Upper lobe of right lung (tissue), 1 donor: ENCODE measurements at places on chromosomes 11 and 22. TPM values are rescaled to one million over a fixed set of nuclear protein-coding genes. Genes with fewer than 3 reads are reported as not detected.

Gene ROM1
- total RNA-seq: 5.2 TPM

Gene OR5A1
- not detected for total RNA-seq

Gene UBTFL1
- total RNA-seq: not detected

Gene NCF4
- total RNA-seq: 37.0 TPM

Gene TSSC4
- total RNA-seq: 40.6 TPM

Gene SEC14L6
- 17.2 TPM for total RNA-seq

Gene HPS4
- total RNA-seq: 31.0 TPM

Gene FAT3
- 6.9 TPM for total RNA-seq

Gene OR2AT4
- total RNA-seq: not detected

Gene GPR83
- total RNA-seq: 0.12 TPM

Gene SHISAL1
- total RNA-seq: 1.0 TPM

Gene TMPRSS6
- total RNA-seq: 2.1 TPM

DNA sequence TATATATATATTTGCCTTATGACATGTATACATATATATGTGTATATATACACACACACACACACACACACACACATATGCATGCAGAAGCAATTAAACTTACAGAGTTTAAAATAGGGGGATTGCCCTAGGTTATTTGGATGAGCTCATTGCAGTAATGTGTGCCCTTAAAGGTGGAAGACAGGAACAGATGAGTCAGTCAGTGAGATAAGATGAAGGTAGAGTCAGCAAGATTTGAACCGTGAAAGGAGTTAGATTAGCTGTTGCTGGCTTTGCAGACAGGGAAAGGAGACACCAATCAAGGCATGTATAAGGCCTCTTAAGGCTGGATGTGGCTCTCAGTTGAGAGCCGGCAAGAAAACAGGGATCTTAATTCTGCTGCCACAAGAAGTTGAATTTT lies 902.4 kb upstream of the RAG2 start:
- no peaks in the 10 kb centered on the region for H3K4me1 ChIP-seq
- no peaks in the 10 kb centered on the region for H3K27me3 ChIP-seq
- DNase-seq: no peak
- H3K36me3 ChIP-seq: no peaks in the 10 kb centered on the region

DNA sequence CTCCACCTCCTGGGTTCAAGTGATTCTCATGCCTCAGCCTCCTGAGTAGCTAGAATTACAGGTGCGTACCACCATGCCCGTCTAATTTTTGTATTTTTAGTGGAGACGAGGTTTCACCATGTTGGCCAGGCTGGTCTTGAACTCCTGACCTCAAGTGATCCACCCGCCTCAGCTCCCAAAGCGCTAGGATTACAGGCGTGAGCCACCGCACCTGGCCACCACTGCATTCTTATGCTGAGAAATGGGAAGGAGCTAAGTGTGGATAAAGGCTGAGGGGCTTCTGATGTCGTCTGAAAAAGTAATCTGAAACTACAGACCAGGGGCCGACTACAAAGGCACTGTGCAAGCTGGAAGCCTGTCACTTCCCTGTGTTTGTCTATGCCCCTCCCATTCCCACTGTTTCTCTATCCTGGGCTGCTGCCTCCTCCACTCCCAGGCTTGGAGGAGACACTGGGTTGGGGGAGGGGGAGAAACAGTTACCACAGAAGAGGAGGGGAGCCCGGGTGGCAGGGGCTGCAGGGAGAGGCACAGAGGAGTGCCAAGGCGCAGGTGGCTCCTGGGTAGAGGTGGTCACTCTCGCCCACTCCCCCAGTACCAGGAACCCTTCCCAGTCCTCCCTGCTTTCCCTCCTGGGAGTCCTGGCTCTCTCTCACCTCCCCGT lies 2.9 kb upstream of the MTA2 start:
- H3K27ac ChIP-seq: no peak overlapping the region
- no peak for DNase-seq
- H3K4me1 ChIP-seq: peaks cover 13% of the 10 kb centered on the region
- no peak overlapping the region for H3K4me3 ChIP-seq

DNA sequence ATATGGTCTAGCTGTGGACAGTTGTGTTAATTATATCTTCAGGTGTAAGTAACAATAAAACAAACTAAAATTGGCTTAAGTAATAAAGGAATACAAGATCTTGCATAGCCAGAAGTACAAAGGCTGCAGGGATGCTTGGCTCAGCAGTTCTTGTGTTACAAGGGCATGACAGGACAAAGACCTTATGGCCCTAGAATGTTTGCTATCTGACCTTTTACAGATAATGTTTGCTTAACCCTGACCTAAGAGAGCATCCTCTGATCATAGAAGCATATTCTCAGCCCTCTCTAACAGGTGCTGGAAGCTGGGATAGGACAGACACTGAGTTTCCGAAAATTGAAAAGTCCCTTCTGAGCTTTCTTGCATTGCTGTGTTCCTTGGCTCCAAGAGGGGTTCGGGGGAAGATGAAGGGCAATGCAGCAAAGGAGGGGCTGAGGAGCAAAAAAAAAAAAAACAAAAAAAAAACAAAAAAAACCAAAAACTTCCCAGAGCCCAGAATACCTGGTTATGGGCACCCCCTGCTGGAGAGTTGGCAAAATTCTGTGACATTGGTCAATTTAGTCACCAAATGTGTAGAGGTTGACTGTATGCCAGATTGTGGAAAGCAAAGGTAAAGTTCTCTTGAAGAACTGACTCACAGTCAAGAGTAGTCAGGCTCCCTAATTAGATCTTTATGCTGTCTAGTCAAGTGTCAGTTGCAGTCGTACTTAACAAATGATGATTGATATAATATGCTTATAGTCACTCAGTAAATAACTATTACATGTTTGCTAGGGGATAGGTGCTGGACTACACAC lies 10.4 kb upstream of the HIKESHI start:
- DNase-seq: no peak
- H3K27me3 ChIP-seq: no peaks in the 10 kb centered on the region
- no peak overlapping the region for H3K27ac ChIP-seq
- H3K4me1 ChIP-seq: no peaks in the 10 kb centered on the region
- no peaks in the 10 kb centered on the region for H3K36me3 ChIP-seq
- H3K4me3 ChIP-seq: no peak overlapping the region

DNA sequence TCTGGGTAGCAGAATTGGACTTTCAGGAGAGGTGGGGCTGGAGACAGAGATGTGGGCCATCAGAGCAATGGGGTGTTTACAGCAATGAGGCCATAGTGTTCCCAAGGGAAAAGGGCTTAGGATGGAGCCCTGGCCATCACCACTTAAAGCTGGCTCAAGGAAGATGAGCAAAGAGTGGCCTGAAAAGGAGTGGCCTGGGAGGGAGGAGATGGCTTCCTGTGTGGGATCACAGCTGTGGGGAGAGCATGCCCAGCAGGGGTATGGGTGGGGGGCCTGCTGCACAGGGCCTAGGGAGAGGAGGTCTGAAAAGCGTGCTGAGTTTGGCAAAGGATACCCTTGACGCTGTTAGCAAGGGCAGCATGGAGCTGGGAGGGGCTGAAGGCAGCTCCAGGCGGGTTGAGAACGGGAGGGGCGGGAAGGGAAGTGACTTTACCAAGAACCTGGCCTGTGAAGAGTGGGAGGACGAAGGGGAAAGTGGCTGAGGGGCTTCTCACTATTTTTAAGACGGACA lies 13.9 kb downstream of the LRRC32 start:
- H3K4me3 ChIP-seq: no peak overlapping the region
- H3K4me1 ChIP-seq: peaks cover 5% of the 10 kb centered on the region
- DNase-seq: peak; percentile 33
- no peaks in the 10 kb centered on the region for H3K27me3 ChIP-seq
- no peaks in the 10 kb centered on the region for H3K36me3 ChIP-seq

DNA sequence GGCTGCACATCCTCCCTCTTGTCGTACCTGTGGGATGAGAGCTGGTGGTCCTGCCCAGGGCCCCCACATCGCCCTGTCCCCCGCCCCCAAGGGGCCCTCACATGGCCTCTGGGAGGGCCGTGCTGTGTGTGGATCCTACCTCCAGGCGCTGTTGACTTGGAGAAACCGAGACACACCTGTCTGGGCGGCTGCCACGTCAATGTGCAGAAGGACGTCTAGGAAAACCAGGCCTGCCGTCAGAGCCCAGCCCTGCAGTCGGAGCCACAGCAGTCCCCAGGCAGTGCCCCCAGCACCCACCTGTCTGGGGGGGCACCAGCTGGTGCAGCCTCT lies 14.2 kb downstream of the ALG12 start:
- peaks cover 54% of the 10 kb centered on the region for H3K36me3 ChIP-seq
- peak; percentile 65 for DNase-seq
- H3K4me1 ChIP-seq: no peaks in the 10 kb centered on the region
- H3K27me3 ChIP-seq: no peaks in the 10 kb centered on the region
- H3K27ac ChIP-seq: no peak overlapping the region

GRCh38 chr11:16853859-16854258 lies 115.4 kb downstream of the C11orf58 start:
- no peaks in the 10 kb centered on the region for H3K4me1 ChIP-seq
- H3K4me3 ChIP-seq: no peak overlapping the region
- no peak for DNase-seq
- peaks cover 6% of the 10 kb centered on the region for H3K36me3 ChIP-seq
- no peak overlapping the region for H3K27ac ChIP-seq

DNA sequence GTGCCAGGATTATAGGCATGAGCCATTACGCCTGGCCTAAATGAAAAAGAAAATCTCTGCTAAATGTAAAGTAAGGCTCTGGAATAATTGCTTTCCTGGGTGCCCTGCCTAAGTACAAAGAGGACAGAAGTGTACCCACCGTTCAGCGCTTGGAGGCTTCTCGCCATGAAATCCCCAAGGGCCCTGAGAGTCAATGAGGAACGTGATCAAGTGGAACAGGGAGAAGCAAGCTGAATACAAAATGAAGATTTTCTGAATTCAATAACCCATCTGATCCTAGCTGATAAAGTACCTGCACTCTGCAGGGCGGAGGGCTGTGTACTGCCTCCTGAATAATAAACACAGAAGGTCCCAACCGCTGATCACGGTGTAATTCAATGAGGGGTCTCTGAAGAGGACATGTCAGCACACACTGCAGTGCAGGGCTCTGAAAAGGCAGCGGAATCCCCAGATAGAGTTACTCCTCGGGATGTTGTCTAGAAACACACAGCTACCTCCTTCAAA lies 97.7 kb downstream of the ABTB2 start:
- H3K4me3 ChIP-seq: no peak overlapping the region
- H3K36me3 ChIP-seq: no peaks in the 10 kb centered on the region
- no peaks in the 10 kb centered on the region for H3K4me1 ChIP-seq
- DNase-seq: no peak

- no peaks in the 10 kb centered on the region for H3K4me1 ChIP-seq
- no peak for DNase-seq
- H3K27ac ChIP-seq: no peak overlapping the region
Observed at GRCh38 chr11:89458716-89459115, 32.5 kb downstream of the NOX4 start.

DNA sequence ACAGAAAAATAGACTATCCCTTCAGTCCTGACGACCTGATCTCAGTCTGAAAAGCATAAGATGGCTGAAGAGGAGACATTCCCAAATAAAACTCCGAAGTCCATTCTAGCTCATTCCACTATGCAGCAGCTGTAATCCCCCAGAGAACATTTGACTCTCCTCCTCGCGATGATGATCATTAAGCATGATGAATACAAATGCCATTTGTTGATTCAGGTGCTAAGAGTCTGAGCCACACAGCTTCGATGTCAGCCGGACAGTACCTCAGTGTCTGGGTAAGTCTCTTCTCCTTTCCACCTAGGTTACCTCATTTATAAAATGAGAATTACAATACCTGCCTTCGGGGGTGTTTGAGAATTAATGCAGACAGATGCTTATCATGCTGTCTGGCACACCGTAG lies 94.8 kb downstream of the TENM4 start:
- no peak for DNase-seq
- no peak overlapping the region for H3K27ac ChIP-seq
- H3K36me3 ChIP-seq: no peaks in the 10 kb centered on the region
- H3K27me3 ChIP-seq: no peaks in the 10 kb centered on the region
- no peaks in the 10 kb centered on the region for H3K4me1 ChIP-seq

DNA sequence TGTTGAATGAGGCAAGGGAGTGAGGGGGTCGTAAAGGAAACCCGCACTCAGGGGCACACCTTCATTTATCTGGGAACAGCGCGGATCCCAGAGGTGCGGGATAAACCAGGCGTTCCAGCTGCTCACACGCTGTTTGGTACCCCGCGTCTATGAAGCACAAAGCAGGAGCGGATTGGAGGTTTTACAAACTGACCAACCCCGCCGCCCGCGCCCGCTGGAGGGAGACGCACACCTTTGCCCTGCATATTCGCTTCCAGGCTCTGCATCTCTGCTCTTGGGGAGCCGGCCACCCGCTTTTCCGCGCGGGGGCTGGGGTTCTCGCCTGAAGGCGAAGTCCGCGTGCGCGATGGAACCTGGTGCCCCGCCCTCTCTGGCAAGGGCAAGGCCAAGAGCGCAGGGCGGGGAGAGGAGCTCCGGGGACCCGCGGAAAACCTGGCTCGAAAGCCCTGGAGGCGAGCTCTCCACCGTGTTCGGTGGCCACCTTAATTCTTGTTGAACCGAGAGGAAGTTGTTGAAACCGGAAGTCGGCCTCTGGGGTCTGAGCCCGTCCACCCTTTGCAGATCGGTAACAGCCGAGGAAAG lies 6.8 kb upstream of the ALX4 start:
- H3K36me3 ChIP-seq: no peaks in the 10 kb centered on the region
- peak; percentile 67 for DNase-seq
- H3K27ac ChIP-seq: no peak overlapping the region
- H3K27me3 ChIP-seq: peaks cover 97% of the 10 kb centered on the region

GRCh38 chr22:43346521-43346929 lies 3.4 kb upstream of the SCUBE1 start:
- H3K27me3 ChIP-seq: peaks cover 16% of the 10 kb centered on the region
- no peak overlapping the region for H3K4me3 ChIP-seq
- H3K4me1 ChIP-seq: no peaks in the 10 kb centered on the region
- peak; percentile 82 for DNase-seq

- H3K4me3 ChIP-seq: no peak overlapping the region
- H3K36me3 ChIP-seq: no peaks in the 10 kb centered on the region
- H3K27me3 ChIP-seq: no peaks in the 10 kb centered on the region
- H3K27ac ChIP-seq: no peak overlapping the region
- DNase-seq: no peak
- H3K4me1 ChIP-seq: no peaks in the 10 kb centered on the region
Observed at GRCh38 chr11:123561431-123561800, 93.0 kb downstream of the SCN3B start.

DNA sequence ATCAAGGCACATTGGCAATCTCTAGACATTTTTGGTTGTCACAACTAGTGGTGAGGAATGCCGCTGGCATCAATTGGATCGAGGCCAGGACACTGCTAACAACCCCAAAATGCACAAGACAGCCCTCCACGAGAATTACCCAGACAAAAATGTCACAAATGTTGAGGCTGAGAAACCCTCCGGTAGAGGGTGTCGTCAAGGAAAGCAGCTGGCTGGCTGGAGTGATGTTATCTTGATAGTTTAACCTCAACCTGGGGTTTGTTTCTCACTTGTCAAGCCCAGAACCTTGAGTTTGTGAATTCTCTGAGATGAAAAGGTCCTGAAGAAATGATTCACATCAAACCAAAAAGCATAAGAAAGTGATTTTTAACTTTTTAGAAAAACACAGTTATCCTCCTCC lies 21.1 kb upstream of the TMPRSS13 start:
- peak overlapping the region; percentile 27 for H3K27ac ChIP-seq
- H3K4me3 ChIP-seq: no peak overlapping the region
- no peaks in the 10 kb centered on the region for H3K36me3 ChIP-seq

- no peak overlapping the region for H3K4me3 ChIP-seq
- H3K27me3 ChIP-seq: no peaks in the 10 kb centered on the region
- H3K27ac ChIP-seq: no peak overlapping the region
- no peak for DNase-seq
Observed at GRCh38 chr11:68506908-68507307, 46.4 kb downstream of the PPP6R3 start.

GRCh38 chr22:21693333-21693998 lies 27.7 kb downstream of the PPIL2 start:
- no peak overlapping the region for H3K27ac ChIP-seq
- peaks cover 2% of the 10 kb centered on the region for H3K4me1 ChIP-seq
- H3K4me3 ChIP-seq: no peak overlapping the region
- no peak for DNase-seq
